ENCODE measurements at places on chromosomes 2 and 18. TPM values are rescaled to one million over a fixed set of nuclear protein-coding genes. Genes with fewer than 3 reads are reported as not detected.

Gene MYO5B
- 0.39 TPM for total RNA-seq

Gene EVA1A
- 0.38 TPM for total RNA-seq

Gene UGT1A3
- total RNA-seq, result not detected

Gene MALL
- 0.17 TPM for total RNA-seq

Gene IER3IP1
- 14.4 TPM for total RNA-seq

Gene AGXT
- not detected for total RNA-seq

Gene CHRNG
- total RNA-seq, result not detected

Gene DPP4
- total RNA-seq, result 52.9 TPM

Gene PTGR3
- 40.4 TPM for total RNA-seq

Gene PROM2
- 0.38 TPM for total RNA-seq

Gene TACR1
- not detected for total RNA-seq

Gene NT5C1B
- not detected for total RNA-seq

Gene TUBA3E
- not detected for total RNA-seq

Gene TCF23
- not detected for total RNA-seq

Gene FBXO41
- 19.8 TPM for total RNA-seq

Gene POTEF
- not detected for total RNA-seq

Gene RTN4
- 78.8 TPM for total RNA-seq

Gene LANCL1
- total RNA-seq, result 56.4 TPM

Data from activated T-cell treated with anti-CD3 and anti-CD28 coated beads, Interleukin-2, amount 50 U/mL, for 72 hours (primary cell).